Stimulated activated CD4-positive, alpha-beta T cell treated with anti-CD3 and anti-CD28 coated beads, TNF-alpha, amount 100 ng/mL, for 24 hours (primary cell): ENCODE measurements at places on chromosomes 5 and 9.

- no peak for DNase-seq
These were observed 795.0 kb downstream of the EFNA5 start for GRCh38 chr5:106875591-106876297.

DNA sequence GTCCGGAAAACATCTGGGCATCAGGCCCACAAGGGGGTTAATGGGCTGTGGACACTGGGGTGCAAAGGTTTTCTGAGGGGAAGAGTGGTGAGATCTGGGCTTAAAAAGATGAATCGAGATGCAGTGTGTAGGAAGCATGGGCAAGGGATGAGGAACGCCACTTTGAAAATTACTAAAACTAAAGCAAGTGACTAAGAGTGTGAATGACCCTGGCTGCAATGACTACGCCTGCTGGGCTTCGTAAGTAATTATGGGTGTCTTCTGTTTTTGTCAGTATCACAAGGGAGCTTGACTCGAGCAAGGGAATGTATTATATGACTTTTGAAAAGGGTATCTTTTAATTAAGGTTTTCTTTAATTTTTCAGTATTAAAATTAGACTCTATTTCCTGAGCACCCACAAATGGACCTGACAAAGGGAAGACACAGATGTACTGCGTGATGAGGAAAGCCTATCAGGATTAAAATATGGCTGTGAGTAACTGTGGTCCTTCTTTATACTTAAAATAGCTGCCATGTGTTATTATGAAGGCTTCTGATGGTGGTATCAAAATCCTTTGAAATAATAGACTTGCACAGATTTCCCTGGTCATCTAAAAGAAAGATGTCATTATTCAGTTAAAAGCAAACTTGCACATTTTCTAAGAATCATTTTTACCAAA, 4.2 kb downstream of the CTXN3 start:
- no peak for DNase-seq

DNA sequence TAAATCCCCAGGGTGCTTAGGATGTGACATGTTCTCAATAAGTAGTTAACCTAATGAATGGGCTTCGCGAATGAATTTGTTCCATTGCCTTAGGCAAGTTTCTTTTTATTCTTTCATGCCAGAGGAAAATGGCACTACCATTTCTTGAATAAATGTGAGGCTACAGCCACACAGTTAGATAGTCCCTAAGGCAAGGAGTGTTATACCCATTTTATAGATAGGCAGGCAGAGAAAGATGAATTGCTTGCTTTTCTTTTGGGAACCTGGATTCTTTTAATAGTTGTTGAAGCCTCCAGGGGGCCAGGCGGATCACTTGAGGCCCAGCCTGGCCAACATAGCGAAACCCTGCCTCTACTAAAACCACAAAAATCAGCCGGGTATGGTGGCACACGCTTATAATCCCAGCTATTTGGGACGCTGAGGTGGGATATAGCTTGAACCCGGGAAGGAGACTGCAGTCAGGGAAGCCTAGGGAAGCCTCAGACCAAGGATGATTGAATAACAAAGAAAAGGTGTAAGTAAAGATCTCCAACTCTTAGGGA, 943 bp downstream of the NOP16 start:
- no peak for DNase-seq

DNA sequence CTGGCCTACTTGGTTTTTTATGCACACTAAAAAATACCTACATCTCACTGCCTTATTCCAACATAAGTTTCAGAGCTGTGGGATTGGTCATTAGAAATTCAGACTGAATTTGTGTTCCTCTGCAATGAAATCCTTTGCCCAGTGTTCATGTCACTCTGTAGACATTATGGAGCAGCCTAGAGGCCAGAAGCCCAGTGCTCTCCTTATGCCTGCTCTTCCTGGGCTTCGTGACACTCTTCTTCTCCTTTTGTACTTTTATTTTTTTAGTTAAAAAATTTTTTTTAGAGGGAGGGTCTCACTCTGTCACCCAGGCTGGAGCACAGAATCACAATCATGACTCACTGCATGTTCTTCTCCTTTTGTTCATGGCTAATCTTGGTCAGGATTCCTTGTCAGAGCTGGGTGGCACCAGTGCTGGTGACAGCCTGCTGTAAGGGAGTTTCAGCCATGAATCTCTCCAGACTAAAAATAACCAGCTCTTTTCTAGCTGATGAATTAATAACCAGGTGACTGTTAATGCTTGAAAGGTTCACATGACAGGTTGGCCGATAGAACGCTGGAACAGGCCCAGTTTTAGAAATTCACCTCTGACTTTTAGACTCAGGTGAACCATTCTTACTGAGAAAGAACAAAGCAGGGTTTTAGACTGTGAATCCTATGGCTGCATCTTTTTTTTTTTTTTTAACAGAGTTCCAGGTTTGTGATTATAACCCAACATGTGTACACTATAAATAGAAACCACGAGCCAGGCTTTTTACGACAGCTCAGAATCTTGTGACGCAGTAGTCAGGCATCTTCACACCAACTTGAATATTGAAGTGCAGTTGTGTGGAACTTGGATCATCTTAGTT, 34.1 kb upstream of the C5orf47 start:
- DNase-seq, result no peak

DNA sequence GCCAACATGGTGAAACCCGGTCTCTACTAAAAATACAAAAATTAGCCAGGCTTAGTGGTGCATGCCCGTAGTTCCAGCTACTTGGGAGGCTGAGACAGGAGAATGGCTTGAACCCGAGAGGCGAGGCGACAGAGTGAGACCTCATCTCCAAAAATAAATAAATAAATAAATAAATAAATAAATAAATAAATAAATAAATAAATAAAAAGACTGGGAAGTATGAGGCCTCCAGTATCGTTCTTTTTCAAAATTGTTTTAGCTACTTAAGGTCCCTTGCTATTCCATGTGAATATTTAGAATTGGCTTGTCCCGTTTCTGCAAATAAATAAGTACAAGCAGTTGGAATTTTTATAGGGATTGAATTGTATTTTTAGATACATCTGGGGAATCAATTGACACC, 3.0 kb upstream of the SETX start:
- no peak for DNase-seq

GRCh38 chr5:15808577-15808976, 308.6 kb downstream of the FBXL7 start:
- no peak for DNase-seq

GRCh38 chr5:170363671-170364070, 25.5 kb downstream of the KCNMB1 start:
- no peak for DNase-seq
